ENCODE measurements at places on chromosomes 7 and 10.
A peak's percentile ranks its signal among the peaks of the same experiment; 100 is the strongest.

DNA sequence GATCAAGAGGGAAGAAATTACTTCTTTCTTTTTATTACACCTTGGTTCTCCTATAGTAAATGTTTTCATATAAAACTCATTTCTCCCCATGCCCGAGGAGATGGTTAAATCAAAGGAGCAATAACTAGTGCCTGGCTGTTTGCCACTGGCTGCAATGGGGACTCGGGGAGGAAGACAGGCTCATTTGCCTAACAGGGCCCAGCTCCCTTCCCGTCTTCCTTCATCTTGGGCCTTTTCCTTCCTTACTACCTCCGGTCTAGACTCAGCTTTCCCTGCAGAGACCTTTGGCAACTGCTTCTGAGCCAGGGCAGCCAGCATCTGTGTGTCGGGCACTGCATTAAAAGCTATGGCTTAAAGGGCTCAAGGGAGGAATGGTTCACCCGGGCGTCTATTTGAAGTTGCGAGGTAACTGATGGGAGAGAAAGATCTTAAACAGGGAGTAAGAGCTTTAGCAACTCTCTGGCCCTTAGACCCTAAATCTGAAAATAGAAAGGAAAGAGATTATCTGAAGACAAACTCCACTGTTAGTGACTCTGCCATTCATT is 63.5 kb downstream of the CALD1 start:
- DNase-seq: no peak

DNA sequence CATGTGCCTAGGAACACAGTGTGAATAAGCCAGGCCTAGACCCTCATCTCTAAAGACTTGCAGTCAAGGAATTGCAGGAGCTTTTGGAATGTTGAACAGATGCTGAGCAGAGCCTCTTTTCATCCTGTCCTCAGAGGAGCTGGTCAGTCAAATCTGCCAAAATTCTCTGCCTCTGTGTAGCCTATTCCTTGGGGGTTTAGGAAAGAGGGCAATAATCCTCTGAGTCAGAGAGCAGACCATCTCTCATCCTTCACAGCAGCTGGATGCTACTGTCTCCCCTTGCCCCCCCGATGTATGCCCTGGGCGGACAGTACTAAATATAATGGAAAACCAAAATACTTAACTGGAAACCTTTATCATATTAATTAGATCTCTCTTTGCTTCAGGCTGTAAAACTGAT is 52.6 kb downstream of the BICC1 start:
- DNase-seq: peak; percentile 79

GRCh38 chr7:30047124-30047523 is 18.9 kb downstream of the PLEKHA8 start:
- no peak for DNase-seq

DNA sequence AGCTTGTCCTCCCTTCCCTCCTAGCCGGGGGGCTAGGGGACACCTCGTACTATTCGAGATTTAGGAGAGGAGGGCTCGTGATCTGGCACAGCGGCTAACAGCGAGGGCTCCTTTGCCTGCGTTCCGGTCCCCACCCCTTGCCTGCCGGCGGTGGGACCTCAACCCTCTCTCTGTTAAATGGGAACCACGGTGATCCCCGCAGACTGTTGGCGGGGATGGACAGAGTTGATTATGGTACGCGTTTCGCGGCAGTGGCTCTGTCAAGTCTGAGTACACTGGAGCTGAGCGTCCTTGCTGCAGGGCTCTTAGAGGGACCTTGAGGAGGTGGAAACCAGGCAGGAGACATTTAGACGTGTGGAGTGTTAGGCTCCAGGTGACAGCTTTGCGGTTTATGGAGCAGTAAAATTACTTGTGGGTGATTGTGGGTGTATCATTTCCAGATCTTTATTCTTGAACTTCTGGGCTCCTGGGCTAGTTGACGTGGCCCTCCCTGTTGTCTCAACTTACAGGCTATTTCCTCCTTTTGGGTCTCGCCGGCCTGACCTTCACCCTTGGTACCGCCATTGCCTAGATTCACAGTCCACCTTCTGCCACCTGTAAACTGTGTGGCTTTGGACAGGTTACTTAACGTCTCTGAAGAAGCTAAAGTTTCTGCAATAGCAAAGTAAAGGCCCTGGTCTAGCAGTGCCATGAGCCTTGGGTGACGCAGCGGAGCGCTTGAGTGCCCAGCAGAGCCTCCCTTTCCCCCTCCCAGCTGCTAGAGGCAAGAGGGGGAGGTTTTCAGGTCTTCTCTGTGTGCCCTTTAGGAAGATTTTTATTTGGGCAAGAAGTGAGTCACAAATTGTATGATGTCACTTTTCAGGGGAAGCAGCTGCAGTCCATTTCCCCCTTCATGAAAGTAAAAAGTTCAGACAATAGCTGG is 739 bp downstream of the CASP7 start:
- peak; percentile 65 for DNase-seq

- no peak for DNase-seq
Measured at GRCh38 chr10:85407088-85407487, 959.5 kb downstream of the GRID1 start.

DNA sequence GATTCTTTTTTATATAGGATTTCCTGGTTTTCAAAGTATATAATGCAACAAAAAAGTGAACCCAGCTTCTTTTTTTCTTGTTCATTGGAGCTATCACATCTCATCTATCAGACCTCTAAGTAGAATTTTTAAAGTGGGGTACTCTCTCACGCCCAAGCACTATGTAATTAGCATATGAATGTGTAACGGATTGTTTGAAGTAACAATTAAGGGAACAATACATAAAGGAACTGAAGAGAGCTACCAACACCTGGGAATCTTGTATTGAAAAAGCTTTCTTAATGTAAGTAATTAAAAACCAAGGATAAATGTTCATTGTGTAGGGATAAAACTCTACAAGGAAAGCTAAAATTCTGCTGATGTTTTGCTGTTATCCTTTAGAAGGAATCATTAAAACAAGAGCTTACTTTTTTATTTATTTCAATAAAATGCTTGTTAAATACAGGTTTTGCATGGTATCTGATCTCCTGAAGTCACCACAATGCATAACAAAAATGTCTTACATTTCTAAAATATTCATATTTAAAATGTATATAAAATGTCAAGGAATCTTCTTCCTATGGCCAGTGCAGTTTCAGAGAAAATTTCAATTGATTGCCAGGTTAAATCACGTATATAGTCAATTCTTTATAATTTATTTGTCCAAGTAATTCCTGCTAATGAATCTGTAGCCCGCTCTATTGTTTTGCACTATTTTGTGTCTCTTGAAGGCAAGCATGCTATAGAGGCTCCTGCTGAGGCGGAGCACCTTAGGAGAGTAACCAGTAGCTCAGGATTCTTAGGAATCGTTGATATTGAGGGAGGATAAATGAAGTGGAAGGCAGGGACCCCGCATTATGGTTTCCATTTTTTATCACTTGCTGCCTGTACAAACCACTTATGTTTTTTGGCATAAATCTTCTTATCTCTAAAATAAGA is 51.6 kb downstream of the PTPRZ1 start:
- no peak for DNase-seq

GRCh38 chr7:111101856-111102646 is 11.1 kb downstream of the LRRN3 start:
- DNase-seq: no peak

GRCh38 chr7:33485747-33486493 is 356.6 kb downstream of the BBS9 start:
- DNase-seq: peak; percentile 21

- no peak for DNase-seq
Measured at GRCh38 chr7:33886149-33886623, 19.2 kb upstream of the BMPER start.

DNA sequence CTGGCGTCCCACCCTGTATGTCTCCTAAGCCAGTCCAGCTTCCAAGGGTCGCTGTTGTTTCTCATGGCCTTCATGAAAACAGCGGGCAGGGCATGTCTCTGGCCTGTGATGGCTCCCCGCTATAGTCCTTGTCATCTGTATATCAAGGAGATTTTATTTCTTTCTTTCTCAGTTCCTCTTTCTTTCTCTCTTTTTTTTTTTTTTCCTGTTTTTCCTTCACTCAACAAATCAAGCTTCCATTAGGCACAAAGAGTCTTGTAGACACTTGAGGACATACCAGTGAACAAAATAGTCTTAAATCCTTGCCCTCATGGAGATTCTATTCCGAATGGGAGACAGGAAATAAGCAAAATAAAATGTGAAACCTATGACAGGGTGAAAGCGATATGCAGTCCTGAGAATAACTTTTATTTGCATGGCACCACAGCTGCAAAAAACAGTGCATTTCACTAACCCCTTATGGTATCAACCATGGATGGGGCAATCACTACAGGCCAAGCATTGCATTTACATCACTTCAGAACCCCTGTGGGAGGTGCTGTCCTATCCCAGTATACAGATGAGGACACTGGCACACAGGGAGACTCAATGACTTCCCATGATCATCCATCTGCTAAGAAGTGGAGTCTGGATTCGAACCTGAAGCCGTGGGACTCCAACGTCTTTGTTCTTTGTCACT is 50.7 kb downstream of the SYPL1 start:
- DNase-seq: no peak

GRCh38 chr10:122878799-122879338 is 512 bp downstream of the FAM24B start:
- peak; percentile 25 for DNase-seq

GRCh38 chr10:68647672-68648341 is 73.2 kb upstream of the CCAR1 start:
- peak; percentile 90 for DNase-seq

DNA sequence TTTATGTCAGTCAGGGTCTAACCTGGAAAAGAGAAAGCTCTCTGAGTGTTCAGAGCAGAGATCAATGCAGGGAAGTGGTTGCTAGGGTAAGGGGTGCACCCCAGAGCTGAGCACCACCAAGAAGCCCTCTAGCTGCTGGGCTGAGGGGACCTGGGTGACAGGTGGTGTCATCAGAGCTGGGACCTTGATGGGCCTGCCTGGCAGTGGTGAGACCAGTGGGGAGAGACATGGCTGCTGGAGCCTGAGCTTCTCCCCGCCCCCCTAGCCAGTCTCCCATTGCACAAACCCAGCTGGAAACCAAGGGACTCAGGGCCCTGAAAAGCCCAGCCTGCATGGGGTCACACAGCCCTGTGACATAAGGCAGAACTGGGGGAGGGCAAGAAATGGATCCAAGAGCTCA is 49.1 kb upstream of the OSBPL3 start:
- no peak for DNase-seq

- no peak for DNase-seq
Measured at GRCh38 chr10:32057036-32057372, 779 bp upstream of the KIF5B start.

DNA sequence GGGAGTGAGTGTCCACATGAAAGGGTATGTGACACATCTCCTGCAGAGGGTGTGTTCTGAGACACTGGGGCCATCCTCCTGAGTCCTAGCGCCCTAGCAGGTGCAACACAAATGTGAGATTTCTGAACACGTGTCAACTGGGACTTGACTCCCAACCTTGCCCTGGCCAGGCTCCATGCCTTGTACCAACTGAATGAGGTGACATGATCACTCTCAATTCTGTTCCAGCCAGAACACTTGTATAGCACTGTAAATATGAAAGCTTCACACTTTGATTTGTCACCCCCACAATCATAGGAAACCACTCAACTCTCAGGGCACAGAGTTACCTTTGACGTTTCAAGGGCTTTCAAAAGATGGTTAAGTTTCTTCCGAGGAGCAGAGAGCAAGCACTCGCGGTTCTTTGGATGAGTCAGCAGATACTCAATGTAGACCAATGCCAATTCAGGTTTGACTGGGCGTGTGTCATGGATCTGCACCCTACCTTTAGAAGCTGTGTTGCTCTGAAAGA is 48.6 kb downstream of the NCAPG2 start:
- no peak for DNase-seq

DNA sequence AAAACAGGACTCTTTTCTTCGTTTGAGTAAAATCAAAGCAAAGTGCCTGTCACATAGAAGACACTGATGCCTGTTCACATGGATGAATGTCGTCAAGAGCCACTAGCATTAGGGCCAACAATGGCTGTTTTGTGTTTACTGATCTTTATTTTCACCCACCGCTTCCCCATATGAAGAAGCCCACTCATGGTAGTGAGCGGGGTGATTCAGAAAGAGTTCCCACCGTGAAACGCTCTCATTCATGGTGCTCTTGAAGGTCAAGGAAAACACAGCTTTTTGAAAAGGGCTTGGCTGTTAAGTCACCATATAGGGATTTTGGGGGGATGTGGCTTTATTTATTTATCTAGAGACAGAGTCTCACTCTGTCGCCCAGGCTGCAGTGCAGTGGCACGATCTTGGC is 12.5 kb downstream of the PROSER2 start:
- no peak for DNase-seq

DNA sequence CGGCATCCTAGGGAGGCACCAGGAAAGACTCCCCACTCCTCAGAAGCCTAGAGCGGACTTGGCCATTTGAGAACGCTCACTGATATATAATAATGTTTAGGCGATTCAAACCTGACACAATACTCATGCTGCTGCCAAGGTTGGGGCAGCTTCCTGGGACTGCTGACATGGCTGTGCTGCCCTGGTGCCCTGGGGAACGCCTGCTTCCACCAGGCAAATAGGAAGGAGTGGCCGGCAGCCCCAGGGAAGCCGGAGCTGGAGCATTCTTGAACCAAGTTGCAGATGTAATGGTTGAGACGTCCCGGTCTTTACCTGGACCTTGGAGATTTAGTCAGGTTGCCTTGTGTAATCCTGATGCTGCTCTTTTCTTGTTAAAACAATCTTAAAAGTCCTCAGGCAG is 8.8 kb downstream of the GDF10 start:
- DNase-seq: no peak

DNA sequence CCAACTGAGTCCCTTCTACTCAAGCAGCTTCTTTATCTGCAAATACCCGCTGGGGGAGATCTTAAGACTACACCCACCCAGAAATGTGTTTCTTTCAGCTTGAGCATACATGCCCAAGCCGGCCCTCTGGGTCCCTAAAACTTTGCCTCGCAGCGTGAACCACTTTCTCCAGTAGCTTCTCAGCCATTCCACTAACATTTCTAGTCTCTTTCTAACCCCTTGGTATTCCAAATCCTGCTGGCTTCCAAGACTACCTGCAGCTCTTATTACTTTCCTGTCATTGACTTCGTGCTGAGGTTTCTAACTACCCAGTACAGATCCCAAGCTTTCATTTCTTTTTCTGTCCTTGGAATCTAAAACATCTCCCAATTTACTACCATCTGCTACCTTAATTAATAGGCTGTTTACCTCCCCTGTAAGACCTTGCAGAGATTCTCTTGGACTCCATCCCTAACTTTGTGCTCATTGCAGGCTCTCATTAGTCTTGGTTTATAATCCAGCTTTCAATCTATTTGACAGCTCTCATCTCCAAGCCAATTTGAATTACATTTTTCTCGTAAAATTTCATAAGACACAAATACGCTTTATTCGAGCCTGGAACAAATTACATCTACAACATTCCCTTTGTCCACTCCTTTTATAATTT is 153.6 kb downstream of the FGFR2 start:
- DNase-seq: no peak
